ENCODE measurements at places on chromosomes 11 and 22. TPM values are rescaled to one million over a fixed set of nuclear protein-coding genes. Genes with fewer than 3 reads are reported as not detected.

The CCDC87 gene
- polyA plus RNA-seq: not detected

DNA sequence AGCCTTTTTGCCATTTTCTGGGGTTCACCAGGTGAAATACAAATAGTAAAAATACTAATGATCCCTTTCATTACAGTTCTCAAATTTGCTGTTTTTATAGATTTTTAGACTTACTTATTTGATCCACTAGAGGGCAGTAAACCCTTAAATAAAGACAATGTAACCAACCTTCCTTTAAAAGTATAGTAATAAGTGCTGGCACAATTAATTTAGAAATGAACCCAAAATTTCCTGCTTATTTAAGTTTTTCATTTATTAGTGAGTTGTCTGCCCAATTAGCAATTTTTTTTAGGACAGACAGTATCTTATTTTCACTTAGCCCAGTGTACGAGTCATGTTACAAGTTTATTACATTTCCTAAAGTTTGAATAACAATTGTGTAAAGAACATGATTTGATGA, 4.7 kb downstream of the DDIAS start:
- no peak for DNase-seq

The MYH9 gene
- polyA plus RNA-seq: 32.3 TPM

- no peak for DNase-seq
Observed at GRCh38 chr22:27546157-27546935, 255.2 kb downstream of the MN1 start.

The DTX4 gene
- 7.5 TPM for polyA plus RNA-seq

DNA sequence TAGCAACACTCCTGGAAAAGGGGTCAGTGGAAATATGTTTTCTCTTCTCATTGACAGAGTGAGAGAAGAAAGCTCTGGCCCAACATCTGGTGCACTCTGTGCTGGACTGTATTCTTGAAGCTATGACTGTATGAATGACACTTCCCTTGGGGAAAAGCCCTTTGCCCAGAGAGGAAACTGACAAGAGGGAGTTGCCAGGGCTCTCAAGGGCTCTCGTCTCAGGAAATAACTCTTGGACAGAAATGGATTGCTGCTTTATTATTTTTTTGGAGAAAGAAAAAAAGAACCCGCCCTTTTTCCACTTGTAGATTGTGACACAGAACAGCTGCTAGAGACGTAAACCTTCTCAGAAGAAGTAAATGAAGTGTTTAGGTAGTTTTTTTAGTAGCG, 11.4 kb downstream of the ETS1 start:
- DNase-seq: no peak

DNA sequence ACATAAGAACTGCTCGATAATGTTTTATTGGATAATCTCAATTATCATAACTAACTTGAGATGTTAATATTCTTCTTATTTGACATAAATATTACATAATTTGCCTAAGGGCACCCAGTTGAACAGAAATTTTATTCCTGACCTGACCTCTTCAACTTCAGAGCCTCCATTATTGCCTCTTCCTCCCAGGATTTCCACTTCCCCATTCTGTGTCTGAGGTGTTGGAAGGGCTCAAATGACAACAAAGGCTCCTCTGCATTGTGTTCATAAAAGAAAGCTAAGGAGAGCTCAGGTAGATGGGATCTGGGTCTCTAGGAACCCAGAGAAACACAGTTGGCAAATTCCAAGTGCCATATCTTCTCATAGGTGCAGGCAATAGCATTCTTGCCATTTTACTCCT, 61.2 kb upstream of the ARHGAP20 start:
- no peak for DNase-seq

DNA sequence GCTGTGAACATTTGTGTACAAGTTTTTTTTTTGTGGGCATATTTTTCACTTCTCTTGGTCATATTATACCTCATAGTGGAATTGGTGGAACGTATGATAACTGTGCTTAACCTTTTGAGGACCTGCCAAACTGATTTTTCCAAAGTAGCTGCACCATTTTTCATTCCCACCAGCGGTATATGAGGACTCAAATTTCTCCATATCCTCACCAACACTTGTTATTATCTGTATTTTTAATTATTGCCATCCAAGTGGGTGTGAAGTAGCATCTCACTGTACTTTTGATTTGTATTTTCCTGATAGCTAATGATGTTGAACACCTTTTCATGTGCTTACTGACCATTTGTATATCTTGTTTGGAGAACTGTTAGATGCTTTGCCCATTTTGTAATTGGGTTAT, 47.8 kb downstream of the CCDC15 start:
- no peak for DNase-seq

The IGLL1 gene
- polyA plus RNA-seq: not detected

DNA sequence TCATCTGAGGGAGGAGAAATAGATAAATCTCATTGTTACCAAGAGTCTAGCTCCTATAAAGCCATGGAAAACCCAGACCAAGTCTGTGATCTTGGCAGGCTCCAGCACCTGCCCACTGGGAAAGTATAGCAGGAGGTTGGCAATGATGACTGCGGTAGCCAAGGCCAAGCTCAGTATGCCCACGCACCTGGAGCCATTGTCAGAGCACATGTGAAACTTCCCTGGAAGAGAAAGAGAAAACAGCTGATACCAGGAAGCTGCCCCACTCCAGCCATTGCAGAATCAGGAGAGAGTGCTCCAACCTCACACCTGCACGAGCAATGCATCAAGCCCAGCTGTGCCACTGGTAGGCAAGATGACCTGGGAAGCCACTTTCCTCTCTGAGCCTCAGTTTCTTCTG, 62.2 kb upstream of the HEPHL1 start:
- no peak for DNase-seq

DNA sequence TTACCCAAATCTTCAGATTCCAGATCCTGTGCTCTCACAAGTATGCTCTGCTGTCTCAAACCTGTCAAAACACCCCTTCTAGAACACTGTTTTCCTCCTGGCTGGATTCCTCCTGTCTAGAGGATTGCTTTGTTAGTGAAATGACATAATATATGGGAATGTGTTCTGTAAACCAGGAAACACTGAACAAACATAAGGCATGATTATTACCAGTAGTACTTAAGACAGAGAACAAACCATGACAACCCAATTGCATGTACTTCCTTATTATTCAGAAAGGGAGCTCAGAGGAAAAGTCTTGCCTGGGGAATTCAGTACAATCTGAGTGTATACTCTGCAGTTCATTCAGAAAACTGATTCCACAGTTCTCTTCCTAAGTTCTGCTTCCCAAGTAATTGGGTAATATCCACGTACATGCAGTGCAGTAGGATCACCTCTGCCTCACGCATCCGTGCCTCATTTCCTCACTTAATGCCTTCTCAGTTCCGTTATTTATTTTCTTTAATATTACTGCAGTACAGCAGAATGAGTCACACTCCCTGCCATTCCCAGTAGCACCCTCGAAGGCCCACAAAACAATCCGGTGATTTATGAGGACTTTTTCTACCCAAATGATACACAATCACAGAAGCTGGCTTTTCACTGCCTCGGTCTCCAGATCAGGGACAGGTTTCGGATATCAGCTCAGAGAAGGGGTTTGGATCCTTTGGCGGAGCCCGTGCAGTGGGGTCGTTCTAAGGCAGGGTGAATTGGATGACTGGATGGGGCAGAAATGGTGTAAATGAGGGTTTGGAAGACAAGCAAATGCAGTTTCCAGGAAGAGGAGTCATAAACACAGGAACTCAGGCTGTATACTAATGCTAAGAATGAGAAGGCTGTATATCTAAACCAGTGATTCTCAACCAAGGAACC, 896.9 kb downstream of the KCNA4 start:
- no peak for DNase-seq

- no peak for DNase-seq
Observed at GRCh38 chr11:90629229-90629806, 406.5 kb upstream of the CHORDC1 start.

The MCHR1 gene
- 0.61 TPM for polyA plus RNA-seq

GRCh38 chr22:46750530-46750800, 12.0 kb upstream of the TBC1D22A start:
- no peak for DNase-seq

DNA sequence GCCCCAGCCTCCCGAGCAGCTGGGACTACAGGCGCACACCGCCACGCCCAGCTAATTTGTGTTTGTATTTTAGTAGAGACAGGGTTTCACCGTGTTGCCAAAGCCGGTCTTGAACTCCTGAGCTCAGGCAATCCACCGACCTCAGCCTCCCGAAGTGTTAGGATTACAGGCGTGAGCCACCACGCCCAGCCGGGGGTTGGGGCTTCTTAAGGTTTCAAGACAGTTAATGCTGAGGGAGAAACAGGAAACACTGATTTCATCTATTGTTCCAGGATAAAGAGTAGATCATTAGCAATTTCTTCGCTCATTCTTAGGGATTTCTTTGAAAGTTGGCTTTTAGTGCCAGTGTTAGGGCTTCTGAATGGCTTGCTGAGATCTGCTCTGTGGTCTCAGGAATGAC, 21.2 kb upstream of the CLMP start:
- no peak for DNase-seq

- no peak for DNase-seq
Observed at GRCh38 chr11:70556884-70557741, 158.8 kb downstream of the CTTN start.

GRCh38 chr11:93844568-93844967, 5.8 kb downstream of the VSTM5 start:
- no peak for DNase-seq

The MOGAT2 gene
- polyA plus RNA-seq: 24.3 TPM

The FAM180B gene
- polyA plus RNA-seq: not detected

DNA sequence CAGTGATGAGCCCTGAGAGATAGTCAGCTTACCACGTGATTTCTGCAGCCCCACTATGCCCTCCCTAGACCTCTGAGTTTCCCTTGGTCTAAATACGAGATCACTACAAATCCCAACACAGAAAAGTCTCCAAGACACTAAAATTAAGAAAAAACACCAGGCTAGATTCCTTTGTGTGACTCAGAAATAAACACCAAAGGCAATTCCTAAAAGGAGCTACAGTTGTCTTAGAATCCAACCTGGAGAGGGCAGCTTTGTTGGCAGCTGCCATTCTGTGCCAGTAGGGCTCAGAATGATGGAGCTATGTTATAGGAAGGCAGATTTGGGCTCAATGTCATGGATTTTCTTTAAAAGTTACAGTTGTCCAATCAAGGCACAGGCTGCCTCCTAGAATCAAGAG, 37.1 kb upstream of the HMGXB4 start:
- no peak for DNase-seq

The MYEOV gene
- not detected for polyA plus RNA-seq

- no peak for DNase-seq
Observed at GRCh38 chr22:26097840-26098239, 71.4 kb upstream of the SEZ6L start.

- no peak for DNase-seq
Observed at GRCh38 chr11:44877571-44878497, 72.8 kb downstream of the TP53I11 start.

GRCh38 chr11:70331901-70332300, 61.4 kb downstream of the PPFIA1 start:
- no peak for DNase-seq

- no peak for DNase-seq
Observed at GRCh38 chr11:115739878-115740277, 235.7 kb upstream of the CADM1 start.

The KBTBD3 gene
- polyA plus RNA-seq: 12.4 TPM

- no peak for DNase-seq
Observed at GRCh38 chr11:7437696-7438095, 47.6 kb upstream of the OLFML1 start.

DNA sequence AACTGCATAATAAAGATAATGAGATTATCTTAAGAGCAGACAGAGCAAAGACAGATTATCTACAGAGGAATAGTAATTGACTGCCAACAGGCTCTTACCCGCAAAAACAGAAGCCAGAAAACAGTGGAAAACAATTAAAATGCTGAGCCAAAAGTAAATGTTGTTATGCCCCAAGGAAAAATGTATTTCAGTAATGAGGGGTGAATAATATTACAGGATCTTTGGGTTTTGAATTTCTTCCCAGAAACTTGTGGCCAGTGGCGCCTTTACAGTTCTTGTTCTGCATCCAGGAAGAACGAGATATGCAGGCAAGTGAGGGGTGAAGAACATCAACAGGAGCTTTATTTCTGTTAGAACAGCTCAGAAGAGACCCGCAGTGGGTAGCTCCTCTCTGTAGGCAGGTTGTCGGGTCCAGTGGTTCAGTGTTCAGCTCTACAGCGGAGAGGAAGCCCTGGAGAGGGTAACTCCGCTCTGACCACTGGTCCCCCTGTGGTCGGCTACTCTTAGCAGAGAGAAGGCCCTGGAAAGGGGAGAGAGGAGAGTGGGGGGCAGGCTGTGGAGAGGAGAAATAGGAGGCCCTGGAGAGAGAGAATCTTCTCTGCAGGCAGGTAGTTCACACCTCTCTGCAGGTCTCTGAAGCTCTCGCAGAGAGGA, 51.8 kb upstream of the SC5D start:
- no peak for DNase-seq

DNA sequence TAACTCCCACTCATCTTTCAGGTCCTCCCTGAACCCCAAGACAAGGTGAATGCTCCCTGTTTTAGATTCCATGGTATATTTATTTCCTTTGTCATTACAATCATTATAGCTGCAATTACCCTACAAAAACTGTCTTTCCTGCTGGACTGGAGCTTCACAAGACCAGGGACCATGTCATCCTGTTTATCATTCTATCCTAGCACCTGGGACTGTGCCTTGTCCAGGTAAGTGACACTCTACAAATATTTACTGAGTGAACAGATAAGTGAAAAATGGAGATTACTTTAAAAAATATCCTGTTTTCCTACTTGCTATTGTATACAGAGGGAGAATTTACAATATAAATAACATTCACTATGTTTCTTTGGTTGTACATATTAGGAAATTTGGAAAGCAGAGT, 22.5 kb upstream of the ELF5 start:
- DNase-seq: no peak

The SOX10 gene
- polyA plus RNA-seq: 0.06 TPM

The ALX4 gene
- polyA plus RNA-seq: not detected

- no peak for DNase-seq
Observed at GRCh38 chr11:41254966-41255365, 204.5 kb downstream of the LRRC4C start.

The GAL gene
- not detected for polyA plus RNA-seq

GRCh38 chr22:32031466-32031865, 11.6 kb upstream of the SLC5A1 start:
- no peak for DNase-seq

GRCh38 chr11:44774108-44774507, 47.3 kb downstream of the TSPAN18 start:
- DNase-seq: no peak

DNA sequence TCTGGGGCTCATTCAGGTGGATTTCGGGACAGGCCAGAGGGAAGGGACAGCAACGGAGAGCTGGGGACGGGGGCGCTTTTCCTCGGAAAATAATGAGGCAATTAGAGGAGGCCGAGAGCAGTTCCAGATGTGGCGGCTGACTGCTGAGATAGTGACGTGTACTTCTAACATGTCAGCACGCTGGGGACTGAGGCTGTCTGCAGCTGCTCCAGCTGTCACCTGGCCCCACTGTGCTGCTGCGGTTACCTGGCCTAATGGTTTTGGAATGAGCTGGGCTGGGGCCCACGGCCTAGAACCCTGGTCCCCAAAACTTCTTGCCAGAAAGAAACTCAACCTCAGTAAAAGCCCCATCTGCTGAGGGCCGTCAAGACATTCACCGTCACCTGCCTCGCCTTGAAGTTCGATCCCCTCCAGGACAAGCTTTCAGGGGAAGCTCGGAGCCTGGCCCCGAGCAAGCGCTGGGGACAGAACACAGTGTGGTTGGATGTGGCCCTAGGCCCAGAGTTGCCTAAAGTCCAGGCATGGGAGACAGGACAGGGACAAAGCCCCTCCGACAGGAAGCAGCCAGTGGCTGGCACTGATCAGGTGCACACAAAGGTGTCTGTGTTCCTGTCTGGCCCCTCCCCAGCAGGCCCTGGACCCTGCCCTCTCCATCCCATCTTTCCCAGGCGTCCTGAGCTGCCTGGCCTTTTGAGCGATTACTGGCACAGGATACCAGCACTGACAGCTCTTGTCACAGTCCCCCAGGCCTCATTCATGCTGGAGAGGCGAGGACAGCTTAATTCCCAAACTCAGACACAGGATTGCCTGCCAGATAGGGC, 22.1 kb downstream of the RPUSD4 start:
- no peak for DNase-seq

All from liver (tissue), 10 donors.